ENCODE measurements at places on chromosomes 7 and 10.

DNA sequence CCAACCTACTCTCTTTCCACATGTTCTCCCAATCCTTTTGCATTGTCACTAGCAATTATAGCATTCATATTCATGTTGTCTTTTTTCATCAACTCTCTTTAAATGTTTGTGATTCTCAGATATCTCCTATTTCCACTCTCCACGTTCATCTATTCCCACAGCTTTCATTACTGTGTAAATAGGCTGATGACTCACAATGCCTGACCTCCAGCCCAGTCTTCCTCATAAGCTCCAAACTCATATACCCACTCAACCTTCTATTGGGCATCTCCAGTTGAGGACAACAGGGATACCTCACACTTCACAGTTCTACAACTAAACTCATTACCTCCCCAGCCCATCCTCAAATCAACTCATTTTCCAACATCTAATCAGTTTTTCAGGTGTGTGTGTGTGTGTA is 194.1 kb downstream of the DGKI start:
- DNase-seq: no peak

DNA sequence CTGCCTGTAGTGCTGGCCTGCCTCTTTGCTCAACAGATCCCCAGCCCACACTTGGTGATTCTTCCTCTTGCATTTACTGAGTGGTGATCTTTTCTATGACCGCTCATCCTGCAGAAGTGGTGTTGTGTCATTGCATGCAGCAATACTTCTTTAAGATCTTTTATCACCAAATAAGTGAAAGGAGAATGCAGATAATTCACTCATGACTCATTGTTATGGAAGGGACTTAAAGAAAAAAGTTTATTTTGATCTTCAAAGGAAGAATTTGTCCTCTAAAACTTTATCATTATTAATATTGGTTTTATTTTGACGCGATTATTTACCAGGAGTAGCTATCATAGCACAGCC is 489.1 kb upstream of the CELF2 start:
- DNase-seq: no peak

GRCh38 chr7:16847381-16847860 is 34.4 kb downstream of the AGR3 start:
- peak; percentile 60 for DNase-seq

- no peak for DNase-seq
Measured at GRCh38 chr10:108789336-108789735, 1134.0 kb downstream of the XPNPEP1 start.

GRCh38 chr7:44219371-44220045 is 18.7 kb downstream of the YKT6 start:
- no peak for DNase-seq

DNA sequence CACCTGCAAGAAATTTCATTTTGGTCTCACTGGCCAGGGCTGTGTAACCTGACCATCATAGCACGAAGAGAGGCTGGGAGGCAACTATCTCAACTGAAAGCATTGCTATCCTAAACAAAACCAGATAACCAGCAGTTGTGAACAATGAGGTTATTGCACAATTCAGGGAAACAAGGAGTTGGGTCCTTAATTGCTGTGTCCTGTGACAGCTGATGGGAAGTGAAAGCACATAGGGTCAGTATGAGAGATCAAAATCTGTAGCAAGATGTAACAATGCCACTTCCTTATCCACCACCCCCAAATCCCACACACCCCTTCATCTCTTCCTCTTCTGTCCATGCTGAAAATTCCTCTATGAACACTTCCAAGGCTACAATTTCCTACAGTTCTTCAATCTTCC is 80.2 kb downstream of the HTR7 start:
- no peak for DNase-seq

DNA sequence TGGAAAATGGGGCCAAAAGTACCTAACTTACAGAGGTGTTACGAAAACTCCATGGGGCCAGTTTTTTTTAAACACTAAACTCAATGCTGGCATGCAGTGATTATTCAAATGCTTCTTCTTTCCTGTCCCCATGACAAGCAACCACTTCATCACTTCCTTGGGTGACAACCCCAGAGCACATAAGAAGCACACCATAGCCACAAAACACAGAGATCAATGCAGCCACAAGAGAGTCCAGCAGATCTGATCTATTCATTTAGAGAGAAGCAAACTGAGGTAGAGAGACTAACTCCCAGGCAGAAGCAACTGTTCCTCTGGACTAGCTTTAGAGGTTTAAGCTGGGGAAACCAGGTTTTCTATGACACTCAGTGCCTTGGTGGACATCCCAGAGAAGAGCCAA is 180.0 kb downstream of the GRID1 start:
- no peak for DNase-seq

DNA sequence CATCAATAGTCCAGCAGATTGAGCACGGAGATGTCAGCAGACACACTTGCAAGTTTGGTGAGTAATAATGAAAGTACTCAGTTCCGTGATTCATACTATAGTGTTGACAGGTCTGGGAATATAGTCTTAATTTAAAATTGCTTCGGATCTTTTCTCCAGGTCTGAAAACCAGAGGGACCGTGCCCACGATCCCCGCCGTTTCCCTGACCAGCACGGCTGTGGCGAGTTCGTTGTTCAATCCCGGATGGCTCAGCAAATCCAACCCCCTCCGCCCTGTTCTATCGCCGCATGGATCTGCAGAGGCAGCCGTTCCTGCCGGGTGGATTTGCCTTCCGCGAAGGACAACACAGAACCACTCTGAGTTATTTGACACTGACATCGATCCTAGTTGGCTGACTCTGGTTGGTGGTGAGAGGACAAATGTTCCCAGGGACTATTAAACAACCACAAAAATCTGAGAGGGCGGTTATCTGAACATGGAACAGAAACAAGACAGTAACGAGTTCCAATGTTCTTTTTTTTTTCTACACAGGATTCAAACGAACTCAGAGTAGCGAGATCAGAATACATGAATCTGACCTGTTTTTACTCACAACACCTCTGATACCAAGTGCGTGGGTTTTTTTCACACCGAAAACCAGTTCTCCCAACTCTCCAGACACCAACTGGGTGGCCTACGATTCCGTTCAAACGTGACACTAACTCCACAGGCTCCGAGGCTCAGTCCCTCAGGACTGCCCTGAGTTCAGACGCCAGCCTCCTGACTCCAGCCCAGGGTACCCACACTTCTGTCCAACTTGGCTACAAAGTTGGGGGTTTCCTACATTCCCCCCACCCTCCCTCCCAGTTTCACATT is 52.7 kb downstream of the RBM17 start:
- no peak for DNase-seq

DNA sequence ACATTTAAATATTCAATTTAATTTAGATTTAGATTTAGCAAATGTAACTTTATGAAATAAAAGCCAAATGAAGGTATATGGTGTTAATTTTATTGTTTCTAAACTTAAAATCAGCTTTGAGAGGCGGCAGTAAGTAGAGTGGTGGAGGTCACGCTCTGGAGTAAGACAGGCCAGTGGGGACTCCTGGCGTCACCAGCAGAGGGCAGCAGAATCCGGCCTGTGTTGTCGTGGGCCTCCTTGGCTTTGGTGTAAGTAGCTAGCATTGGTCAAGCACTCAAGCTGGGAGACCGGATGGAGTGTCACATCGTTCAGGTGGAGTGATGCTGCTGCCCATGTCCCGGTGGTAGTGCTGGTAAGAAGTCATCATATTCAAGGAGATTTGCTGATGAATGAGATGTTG is 98.7 kb upstream of the DNAJB6 start:
- no peak for DNase-seq

DNA sequence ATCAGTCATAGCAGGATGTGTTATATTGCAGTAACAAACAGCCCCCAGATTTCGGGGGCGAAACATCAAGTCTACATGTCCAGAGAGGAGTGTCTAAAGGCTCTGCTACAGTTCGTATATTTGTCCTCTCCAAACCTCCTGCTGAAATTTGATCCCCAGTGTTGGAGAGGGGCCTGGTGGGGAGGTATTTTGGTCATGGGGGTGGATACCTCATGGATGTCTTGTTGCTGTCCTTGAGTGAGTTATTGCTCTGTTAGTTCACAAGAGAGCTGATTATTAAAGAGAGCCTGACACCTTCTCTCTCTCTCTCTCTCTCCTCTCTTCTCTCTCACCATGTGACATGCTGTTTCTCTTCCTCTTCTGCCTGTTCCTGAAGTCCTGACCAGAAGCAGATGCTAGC is 343.7 kb downstream of the TCERG1L start:
- DNase-seq: no peak

GRCh38 chr10:12974078-12974477 is 27.4 kb downstream of the CCDC3 start:
- no peak for DNase-seq

DNA sequence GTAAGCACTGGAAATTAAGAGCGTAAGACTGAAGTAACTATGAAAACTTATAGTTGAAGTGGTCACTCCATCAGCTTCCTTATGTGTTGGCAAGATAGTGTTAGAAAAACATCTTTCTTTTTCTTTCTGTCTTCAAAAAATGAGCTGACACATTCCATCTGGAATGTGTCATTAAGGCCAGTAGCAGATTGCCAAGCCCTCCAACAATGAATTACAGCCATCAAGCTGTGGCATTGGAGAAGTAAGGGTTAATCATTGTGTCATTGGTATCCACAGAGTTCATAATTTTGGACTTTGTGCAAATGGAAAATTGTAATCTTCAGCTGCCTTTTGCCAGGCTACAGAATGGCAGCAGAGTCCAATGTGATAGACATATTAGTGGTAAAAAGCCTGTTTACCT is 926.3 kb downstream of the NRG3 start:
- no peak for DNase-seq

GRCh38 chr10:67385089-67385488 is 310.9 kb downstream of the CTNNA3 start:
- DNase-seq: no peak

DNA sequence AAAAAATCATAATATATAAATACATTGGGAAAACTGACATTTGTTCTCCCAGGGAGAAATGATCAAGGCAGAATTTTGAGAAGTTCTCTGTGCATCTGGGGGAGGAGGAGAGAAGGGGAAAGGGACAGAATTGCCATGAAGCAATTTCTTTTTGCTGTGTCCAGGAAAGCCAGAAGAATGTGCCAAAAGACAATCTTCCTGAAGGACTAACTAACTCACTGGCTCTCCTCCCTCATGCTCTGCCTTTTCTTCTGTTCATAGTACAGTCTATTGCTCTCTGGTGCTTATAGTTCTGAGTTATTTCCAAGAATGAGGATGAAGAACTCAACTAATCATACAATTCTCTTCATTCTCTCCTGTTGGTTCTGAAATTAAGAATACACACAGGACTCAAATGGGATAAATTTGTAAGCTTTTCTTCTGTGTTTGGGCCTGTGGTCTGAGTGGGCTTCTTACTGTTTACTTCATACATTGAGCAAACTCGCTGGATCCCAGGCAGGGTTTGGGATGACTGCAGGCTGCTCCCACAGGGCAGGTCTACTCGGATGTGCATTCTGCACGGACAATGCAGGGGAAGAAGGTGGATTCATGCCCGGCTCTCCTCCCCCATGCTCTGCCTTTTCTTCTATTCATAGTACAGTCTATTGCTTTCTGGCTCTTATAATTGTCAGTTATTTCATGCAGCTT is 22.2 kb upstream of the FAM171A1 start:
- no peak for DNase-seq

- DNase-seq: peak; percentile 49
Measured at GRCh38 chr10:70540089-70540788, 61.7 kb downstream of the PALD1 start.

GRCh38 chr7:158953912-158954311 is 97.6 kb downstream of the DYNC2I1 start:
- no peak for DNase-seq

GRCh38 chr10:43930243-43930642 is 281.6 kb upstream of the ZNF32 start:
- DNase-seq: no peak

- no peak for DNase-seq
Measured at GRCh38 chr10:74650613-74651012, 175.8 kb upstream of the KAT6B start.

DNA sequence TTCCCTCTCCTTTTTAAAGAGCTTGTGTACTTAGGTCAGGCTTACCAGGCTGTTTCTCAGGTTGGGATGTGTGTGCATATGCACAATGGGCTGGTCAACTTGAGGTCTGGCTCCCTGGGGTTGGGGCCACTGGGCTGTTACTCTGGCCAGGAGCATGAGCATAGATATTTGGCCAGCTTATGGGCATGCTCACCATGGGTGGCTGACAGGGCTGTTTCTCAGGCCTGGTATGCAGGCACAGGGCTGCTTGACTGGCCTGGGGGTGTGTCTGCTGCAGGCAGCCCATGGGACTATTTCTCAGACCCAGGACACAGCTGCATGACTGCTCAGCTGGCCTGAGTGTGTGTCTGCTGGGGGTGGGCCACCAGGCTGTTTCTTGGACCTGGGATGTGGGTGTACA is 34.6 kb downstream of the SCART1 start:
- DNase-seq: no peak

GRCh38 chr10:71382757-71383156 is 14.0 kb upstream of the CDH23 start:
- DNase-seq: no peak

DNA sequence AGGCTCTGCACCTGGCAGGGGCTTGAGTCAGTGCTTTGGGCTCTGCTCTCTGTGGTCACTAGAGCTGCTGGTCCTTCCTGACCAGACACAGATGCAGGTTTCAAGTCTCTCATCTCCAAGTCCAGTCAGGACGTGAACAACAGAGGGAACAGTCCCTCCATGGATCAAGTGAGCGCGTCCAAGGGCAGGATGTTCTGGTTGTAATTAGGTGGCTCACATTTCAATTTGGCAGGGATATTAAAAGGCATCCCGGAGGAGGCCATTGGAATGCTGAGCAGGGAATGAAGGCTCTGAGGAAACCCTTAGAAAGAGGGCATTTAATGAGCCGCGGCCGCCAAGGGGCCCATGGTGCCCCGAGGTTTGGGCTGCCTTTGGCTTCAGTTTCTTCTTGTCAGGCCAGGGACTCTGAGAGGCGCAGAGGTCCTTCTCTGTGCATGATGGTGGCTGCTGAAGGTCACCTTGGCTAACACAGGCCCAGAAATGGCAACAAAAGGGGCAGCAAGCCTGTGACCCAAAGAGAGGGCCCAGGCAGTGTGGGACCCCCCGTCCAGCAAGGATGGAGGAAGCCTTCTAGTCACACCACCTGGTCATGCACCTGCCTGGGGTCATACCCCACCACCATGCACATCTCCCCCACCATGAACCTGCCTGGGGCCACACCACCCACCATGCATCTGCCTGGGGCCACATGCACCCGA is 30.7 kb upstream of the INPP5A start:
- DNase-seq: no peak

DNA sequence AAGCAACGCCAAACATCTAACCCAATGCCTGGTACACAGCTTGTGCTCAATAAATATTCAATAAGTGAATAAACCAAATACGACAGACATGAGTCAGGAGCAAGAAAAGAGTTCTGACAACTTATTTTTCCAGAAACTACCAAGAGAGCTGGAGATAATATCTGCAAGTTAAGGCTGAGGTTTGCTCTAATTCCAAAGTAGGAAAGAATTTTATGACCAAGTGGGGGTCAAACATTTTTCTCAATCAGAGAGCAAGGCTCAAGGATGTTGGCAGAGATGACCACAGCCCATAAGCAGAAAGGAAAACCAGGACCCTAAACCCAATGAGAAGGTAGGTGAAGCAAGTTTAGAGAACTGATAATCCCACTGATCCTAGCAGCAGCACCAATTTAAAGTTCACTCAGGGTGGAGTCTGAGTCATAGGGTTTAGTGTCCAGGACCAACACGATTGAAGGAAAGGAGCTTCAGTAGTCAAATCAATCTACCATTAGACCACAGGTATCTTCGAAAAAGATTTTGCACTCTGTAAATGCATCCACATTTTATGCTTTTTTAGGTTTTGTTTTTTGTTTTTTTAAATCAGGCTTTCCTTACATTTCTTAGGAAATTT is 49.3 kb upstream of the KCNIP2 start:
- DNase-seq: no peak

All from NCI-H526 (cell line).